ENCODE measurements at places on chromosomes 11 and 22.

GRCh38 chr11:92269021-92269420 lies 44.4 kb downstream of the FAT3 start:
- no peak for DNase-seq

GRCh38 chr11:46003572-46003971 lies 81.1 kb downstream of the LARGE2 start:
- DNase-seq: no peak

DNA sequence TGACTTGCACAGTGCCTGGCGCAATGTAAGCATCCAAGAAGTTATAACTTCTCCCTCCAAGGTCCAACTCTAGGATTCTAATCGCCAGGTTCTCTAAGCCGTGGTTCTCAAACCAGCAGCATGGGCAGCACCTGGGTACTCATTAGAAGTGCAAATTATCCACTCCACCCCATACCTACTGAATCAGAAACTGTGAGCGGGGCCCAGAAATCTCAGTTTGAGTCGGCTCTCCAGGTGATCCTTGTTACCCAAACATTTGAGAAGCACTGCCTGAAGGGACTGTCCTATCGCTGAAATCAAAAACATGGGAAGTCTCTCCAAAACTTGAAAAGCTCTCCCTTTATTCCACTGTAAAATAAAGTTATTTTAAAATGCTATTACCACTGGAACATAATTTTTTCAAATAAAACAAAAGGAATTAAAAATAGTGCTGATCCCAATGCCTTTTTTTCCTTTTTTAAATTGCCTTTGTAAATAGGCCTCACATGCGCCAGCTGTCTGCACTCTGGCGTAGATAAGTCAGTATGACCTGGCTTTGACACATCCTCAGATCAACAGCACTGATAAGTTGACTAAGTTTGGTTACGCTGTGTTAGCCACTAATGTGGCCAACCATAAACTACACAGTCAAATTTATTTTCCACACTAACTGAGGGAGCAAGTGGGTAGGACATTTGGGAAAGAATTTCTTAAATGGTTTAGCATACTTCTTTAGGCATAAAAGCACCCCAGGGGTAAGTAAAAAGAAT lies 8.4 kb upstream of the CTR9 start:
- no peak for DNase-seq

GRCh38 chr11:108826136-108826535 lies 161.3 kb downstream of the DDX10 start:
- no peak for DNase-seq

GRCh38 chr11:96074551-96075310 lies 150.8 kb upstream of the MTMR2 start:
- no peak for DNase-seq

DNA sequence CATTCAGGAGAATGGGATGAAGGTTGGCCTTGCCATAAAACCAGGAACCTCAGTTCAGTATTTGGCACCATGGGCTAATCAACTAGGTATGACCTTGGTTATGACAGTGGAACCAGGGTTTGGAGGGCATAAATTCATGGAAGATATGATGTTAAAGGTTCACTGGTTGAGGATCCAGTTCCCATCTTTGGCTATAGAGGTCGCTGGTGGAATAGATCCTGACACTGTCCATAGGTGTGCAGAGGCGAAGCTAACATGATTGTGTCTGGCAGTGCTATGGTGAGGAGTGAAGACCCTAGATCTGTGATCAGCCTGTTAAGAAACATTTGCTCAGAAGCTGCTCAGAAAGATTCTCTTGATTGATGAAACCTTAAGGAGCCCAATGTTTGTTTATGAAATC lies 5.7 kb downstream of the NF2 start:
- no peak for DNase-seq

DNA sequence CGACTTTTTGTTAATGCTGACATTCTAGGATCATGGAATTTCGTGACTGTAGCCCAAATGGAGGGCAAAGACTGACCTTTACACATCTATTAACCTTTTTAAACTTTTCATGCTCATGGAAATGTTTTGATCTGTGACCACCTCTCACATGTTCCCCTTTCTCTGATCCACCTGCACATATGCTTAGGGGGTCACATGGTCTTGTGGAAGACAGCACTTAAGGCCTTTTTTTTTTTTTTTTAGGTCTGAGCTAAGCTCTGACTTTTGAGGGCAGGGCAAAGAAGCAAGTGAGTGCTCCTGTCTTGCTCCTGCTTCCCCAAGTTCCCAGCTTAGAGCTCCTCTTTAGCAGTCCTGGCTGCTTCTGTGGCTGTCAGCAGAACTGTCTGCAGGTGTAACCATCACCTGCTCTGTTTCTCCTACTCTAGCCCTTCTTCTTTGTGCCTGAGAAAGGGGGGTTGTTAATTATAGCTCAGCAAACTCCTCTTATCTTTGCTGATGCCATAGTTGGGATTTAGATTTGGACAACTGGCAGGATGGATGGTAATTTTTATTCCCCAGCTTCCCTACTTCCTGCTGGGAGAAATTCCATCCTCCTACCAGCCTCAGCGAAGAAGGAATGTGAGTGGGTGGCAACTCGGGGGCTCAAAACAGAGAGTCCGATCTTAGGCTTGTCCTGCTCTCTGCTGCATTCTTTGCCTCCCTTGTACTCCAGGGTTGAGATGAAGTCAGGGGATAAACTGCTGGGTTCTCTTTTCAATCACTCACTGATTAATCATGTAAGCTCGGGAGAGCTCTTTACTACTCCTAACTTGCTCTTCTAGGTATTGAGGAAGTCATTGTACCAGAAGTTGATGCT lies 64.4 kb downstream of the GRAMD1B start:
- DNase-seq: no peak

DNA sequence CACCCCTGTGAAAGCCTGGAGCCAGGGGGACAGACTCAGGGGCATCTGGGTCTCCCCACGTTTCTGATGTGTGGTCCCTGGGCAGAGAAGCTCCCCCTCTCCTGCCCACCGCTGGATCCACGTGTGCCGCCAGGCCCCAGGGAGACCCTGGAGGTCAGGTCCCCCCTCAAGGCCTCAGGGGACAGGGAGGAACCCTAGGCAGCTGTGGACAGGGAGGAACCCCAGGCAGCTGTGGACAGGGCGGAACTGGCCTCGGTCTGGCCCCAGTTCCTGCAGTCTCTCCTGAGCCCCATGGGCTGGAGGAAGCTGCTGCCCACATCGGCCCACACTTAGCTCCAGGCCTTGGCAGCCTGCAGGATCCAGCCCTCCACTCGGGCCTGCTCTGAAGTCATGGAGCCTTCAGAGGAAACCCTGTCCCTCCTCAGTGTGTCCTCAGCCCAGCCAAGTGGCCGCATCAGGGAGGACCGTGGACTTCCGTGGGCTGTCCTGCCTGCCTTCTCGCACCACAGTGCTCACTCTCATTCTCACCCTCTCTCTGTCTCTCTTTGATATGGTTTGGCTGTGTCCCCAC lies 127.7 kb downstream of the BRD1 start:
- DNase-seq: no peak

GRCh38 chr11:9990221-9990973 lies 303.6 kb downstream of the SBF2 start:
- no peak for DNase-seq

DNA sequence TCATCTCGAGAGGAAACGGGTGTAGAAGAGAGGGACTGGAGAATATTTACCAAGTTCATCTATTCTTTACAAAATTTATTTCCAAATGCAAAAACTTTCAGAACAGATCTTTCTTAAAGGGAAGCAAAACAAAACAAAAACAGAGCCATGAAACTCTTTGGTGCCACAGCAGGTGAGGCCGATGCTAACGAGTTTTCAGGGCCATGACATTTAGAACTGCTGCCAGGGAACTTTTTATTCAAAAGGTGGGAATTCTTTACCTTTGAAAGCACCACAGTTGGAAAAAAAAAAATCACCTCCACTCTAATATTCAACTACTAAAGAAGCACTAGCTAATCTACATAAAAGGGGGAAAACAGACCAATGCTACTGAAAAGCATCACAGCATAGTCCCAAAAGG lies 230.1 kb downstream of the DCDC1 start:
- DNase-seq: no peak

DNA sequence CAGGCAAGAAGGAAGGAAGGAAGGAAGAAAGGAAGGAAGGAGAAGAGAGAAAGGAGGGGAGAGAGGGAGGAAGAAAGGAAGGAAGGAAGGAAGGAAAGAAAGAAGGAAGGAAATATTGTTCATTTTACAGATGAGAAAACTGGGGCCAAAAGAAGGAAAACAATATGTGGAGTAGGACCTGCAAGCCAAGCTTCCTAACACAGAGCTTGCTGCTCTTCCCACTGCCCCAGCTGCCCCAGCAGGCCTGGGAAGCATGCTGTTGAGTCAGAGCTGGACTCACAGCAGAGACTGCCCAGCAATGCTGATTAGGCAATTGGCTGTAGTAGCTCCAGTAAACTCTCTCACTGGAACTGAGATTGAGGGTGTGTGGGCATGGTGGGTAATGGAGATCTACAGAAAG lies 42.6 kb upstream of the SMCO4 start:
- DNase-seq: no peak

- DNase-seq: no peak
Measured at GRCh38 chr11:47566149-47566698, 825 bp downstream of the PTPMT1 start.

GRCh38 chr11:66920978-66921784 lies 37.0 kb downstream of the PC start:
- no peak for DNase-seq

DNA sequence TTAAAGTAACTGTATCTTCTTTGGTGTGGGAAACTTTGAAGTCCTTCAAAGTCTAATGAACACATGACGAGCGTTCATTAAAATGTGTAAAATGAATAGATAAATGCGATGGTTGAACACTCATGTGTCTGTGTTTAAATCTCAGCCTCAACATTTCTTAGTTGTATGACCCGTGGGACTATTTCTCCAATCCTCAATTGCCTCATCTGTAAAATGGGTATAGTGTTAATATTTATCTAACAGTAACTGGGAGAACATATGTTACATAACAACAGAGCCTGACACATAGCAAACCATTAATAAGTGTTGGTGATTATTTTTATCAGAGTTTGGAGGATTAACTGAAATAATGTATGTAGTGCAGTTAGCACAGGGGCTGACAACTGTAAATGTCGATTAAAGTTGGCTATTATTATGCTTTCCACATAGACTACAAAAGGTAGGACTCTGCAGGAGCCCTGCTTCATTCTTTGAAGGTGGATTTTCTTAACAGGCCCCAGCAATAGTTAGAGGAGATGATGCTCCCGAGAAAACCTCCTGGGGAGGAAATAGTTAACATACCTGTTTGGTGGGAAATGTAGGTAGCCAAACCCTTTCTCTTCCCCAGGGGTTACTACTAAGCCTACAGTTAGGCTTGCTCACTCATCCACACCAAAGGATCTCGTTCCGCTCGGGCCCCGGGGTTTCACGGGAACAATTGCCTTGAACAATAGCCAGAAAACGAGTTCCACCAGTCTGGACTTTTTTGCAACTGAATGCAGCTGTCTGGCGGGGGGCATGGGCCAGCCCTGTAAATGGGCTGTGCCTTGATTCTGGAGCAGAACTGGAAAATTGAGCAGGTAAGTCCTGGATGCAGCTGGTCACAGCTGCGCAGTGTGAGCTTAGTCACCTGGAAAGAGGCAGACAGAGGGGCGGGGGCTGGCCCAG lies 133.4 kb downstream of the DBX1 start:
- no peak for DNase-seq

GRCh38 chr11:111395081-111395480 lies 16.0 kb upstream of the POU2AF1 start:
- no peak for DNase-seq

GRCh38 chr11:2467695-2468055 lies 22.9 kb downstream of the KCNQ1 start:
- DNase-seq: no peak

DNA sequence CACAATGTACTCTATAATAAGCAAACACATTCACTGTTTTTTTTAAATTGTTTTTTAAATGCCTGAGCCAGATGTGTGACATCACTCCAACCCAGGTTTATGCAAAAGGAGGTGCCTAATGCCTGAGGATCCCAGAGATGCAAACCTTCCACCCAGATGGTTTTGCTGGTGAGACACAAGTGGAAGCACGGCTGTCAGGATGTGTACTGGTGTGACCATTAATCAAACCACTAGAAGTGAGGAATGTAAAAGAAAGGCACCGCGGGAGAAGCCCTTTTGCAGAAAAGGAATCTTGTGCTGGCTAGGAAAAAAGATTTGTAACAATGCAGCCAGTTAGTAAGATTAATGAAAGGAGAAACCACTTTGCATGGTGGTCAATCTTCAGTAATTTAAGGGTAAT lies 407.4 kb downstream of the LARGE1 start:
- no peak for DNase-seq

GRCh38 chr11:130871616-130872015 lies 44.7 kb downstream of the SNX19 start:
- DNase-seq: no peak

- DNase-seq: no peak
Measured at GRCh38 chr11:121749691-121750090, 296.9 kb upstream of the SORL1-AS1 start.

- no peak for DNase-seq
Measured at GRCh38 chr11:33687733-33688479, 12.7 kb downstream of the C11orf91 start.

- DNase-seq: no peak
Measured at GRCh38 chr11:108587109-108587508, 6.5 kb downstream of the EXPH5 start.

GRCh38 chr22:29705651-29706050 lies 14.2 kb upstream of the CABP7 start:
- no peak for DNase-seq

GRCh38 chr11:102680945-102681344 lies 24.6 kb downstream of the MMP27 start:
- no peak for DNase-seq

DNA sequence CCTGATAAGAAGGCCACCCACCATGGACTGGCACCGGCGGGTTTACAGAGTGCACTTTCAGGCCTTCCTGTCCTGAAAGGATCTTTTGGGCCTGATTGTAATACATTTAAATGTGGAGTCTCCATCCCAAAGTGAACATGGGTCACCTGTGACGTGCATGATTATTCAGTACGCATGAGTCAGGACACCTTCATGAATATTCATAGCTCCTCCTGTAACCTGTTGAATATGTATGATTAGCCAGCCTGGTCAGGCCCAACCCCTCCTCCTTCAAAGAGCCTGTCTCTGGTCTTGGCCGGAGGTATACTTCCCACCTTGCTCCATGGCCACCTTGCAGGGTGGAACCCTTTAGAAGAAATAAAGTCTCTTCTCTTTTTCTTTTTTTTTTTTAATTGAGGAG lies 75.9 kb upstream of the NUP50 start:
- no peak for DNase-seq

GRCh38 chr11:26072614-26073153 lies 259.2 kb upstream of the ANO3 start:
- DNase-seq: no peak

DNA sequence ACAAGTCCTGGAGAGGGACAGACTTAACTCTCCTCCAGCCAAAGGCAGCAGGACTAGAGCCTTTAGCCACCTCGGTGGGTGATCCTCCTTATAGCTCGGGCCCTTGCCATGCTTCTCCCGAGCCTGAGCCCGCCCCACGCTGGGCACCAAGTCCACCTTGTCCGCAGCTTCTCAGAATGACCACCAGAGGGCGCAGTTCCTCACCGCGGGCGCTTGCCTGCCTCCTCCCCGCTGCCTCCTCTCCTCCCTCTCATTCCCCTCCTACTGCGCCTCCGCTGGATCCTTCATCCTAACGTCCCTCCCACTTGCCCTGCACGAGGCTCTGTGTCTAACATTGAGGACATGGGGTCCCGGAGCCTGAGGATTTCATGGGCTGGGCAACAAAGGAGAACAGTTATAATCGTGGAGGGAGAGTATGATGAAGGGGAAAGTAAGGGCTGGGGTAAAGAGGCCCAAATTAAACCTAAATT lies 11.3 kb upstream of the MOGAT2 start:
- DNase-seq: no peak
